CD8-positive, alpha-beta memory T cell (primary cell): ENCODE measurements at places on chromosomes 6 and 20. TPM values are rescaled to one million over a fixed set of nuclear protein-coding genes. Genes with fewer than 3 reads are reported as not detected.
A peak's percentile ranks its signal among the peaks of the same experiment; 100 is the strongest.

Gene NAPB
- total RNA-seq: 7.4 TPM

Gene RAB44
- total RNA-seq: not detected

Gene PCK1
- not detected for total RNA-seq

Gene SH3BGRL2
- 0.81 TPM for total RNA-seq

Gene SRXN1
- total RNA-seq: 26.3 TPM

- no peaks in the 10 kb centered on the region for H3K27me3 ChIP-seq
- H3K4me1 ChIP-seq: no peaks in the 10 kb centered on the region
- H3K27ac ChIP-seq: no peak overlapping the region
- H3K36me3 ChIP-seq: no peaks in the 10 kb centered on the region
Observed at GRCh38 chr6:119978274-119978889, 628.8 kb upstream of the MAN1A1 start.

GRCh38 chr20:17530716-17531664 lies at the start of gene BFSP1:
TSS of gene BFSP1 (minus strand) at chr20:17531379. CDS start at chr20:17531329, 50 bp downstream.
- peak within 1 kb of the TSS; percentile 47 for H3K4me3 ChIP-seq
- H3K27ac ChIP-seq: peak within 1 kb of the TSS; percentile 38
- no peaks in the 10 kb centered on the region for H3K27me3 ChIP-seq
- DNase-seq: peak; percentile 16
- peaks cover 4% of the 10 kb centered on the region for H3K4me1 ChIP-seq

DNA sequence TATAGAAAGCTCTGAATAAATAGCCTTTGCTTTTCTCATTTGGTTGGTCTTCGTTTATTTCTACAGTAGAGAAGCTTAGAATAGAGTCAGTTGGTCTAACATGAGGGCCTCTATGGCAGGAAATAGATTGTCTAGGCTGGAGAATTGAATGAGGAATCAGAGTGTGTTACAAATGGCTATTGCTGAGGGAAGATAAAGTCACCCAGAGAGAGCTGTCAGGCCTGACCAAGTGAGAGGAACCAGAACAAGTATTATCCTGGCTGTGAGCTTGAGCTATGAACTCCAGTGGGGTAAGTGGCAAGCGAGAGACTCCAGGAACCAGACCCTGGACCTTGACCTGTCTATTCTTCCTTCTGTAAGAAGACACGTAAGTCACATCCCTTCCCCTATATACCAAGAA lies 353.1 kb downstream of the CD83 start:
- no peaks in the 10 kb centered on the region for H3K4me1 ChIP-seq
- H3K4me3 ChIP-seq: no peak overlapping the region
- no peaks in the 10 kb centered on the region for H3K27me3 ChIP-seq

- H3K27ac ChIP-seq: no peak overlapping the region
- DNase-seq: no peak
- H3K4me3 ChIP-seq: no peak overlapping the region
- H3K27me3 ChIP-seq: no peaks in the 10 kb centered on the region
Observed at GRCh38 chr6:1347161-1347560, 35.3 kb downstream of the FOXQ1 start.

DNA sequence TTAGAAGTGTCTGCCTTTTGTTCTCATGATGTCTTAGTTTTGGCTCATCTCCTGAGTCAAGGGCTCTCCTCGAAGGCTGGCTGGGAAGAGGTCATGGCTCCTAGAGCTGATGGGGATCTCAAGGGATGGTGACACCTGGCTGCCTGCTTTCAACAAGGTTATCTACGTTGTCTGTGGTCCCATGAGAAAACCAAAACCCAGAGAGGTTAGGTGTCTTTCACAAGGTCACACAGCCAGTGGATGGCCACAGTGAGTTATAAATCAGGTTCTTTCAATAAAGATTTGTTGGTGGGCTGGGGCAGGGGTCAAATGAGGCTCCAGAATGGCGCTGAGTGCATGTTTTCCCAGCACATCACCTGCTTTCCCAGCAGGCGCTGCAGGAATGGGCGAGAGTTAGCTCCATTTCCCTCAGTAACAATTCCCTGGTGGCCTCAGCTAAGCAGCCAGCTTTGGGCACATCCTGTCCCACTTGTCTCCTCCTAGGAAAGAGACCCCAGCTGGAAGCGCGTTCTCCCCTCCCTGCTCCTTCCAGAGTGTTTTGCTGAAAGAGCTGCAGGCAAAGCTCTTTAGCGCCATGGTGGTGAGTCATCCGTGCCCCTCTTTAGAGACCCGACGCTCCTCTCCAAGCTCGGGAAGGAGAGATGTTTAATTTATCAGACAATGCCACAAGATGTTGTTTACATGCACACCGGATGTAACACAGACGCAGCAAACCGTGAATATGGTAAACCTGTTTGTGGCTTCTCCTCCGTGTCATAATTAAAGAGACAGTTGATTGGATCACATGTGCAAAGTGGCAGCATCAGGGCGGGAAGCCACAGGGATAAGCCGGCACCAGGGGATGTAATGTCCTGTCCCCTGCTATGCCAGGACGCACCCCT lies 109.7 kb downstream of the LRFN2 start:
- H3K27me3 ChIP-seq: no peaks in the 10 kb centered on the region
- H3K27ac ChIP-seq: peak overlapping the region; percentile 12
- H3K36me3 ChIP-seq: no peaks in the 10 kb centered on the region

- H3K4me1 ChIP-seq: peaks cover 35% of the 10 kb centered on the region
- no peaks in the 10 kb centered on the region for H3K27me3 ChIP-seq
- no peaks in the 10 kb centered on the region for H3K36me3 ChIP-seq
- DNase-seq: peak; percentile 84
Observed at GRCh38 chr6:33344701-33345697, 27.5 kb upstream of the ZBTB22 start.

DNA sequence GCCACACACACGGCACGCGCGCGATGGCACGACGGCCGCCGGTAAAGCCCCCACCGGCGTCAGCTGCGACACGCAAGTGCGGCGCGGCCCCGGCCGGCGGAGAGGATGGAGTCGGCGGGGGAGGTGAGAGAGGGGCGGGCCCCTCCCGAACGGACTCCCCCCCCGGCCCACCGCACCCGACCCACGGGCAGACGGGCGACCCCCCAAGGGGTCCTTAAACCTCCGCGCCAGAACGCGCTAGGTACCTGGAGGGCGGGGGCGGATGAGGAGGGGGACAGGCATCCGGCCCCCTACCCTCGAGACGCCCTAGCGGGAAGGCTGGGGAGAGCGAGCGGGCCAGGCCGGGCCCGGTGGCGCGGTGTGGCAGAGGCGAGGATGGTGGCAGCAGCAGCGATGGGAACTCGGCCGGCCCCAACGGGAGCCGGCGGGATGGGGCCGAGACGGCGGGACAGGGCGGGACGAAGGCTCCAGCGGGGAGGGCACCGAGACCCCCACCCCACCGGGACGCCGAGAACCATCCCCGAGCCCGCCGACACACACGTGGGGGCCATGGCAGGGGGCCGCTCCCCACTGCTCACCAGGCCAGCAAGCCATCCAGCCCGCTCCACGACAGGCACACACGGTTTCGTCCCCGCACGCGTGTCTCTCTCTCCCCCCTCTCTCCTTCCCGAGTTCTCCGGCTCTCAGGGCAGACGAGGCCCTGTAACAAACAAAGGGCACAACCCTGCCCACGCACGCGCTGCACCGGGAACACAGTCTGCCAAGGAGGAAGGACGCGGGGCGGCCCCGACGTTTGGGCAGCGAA lies 1515.4 kb upstream of the DEFB115 start:
- H3K4me1 ChIP-seq: no peaks in the 10 kb centered on the region
- no peaks in the 10 kb centered on the region for H3K27me3 ChIP-seq
- no peaks in the 10 kb centered on the region for H3K36me3 ChIP-seq
- no peak for DNase-seq

GRCh38 chr6:119497988-119498727 lies 148.6 kb upstream of the MAN1A1 start:
- DNase-seq: no peak
- no peaks in the 10 kb centered on the region for H3K4me1 ChIP-seq
- no peaks in the 10 kb centered on the region for H3K27me3 ChIP-seq
- H3K4me3 ChIP-seq: no peak overlapping the region
- no peaks in the 10 kb centered on the region for H3K36me3 ChIP-seq

DNA sequence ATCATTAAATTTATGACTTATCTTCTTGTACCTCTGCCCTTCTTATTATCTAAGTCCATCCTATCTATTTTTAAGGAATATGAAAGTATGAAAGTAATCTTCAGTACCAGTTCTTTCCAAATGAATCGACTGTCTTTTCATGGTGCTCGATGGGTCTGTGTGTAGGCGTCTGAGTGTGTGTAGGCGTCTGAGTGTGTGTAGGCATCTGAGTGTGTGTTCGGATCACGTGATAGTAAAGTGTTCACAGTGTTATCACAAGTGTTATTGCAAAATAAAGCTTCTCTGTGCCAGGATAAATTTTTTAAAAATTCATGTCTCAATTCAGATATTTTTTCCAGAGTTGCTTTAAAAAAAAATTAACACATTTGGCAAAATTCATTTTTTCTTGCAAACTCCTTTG lies 58.3 kb downstream of the BMP6 start:
- no peaks in the 10 kb centered on the region for H3K27me3 ChIP-seq
- no peak overlapping the region for H3K27ac ChIP-seq
- no peaks in the 10 kb centered on the region for H3K36me3 ChIP-seq
- H3K4me3 ChIP-seq: no peak overlapping the region

DNA sequence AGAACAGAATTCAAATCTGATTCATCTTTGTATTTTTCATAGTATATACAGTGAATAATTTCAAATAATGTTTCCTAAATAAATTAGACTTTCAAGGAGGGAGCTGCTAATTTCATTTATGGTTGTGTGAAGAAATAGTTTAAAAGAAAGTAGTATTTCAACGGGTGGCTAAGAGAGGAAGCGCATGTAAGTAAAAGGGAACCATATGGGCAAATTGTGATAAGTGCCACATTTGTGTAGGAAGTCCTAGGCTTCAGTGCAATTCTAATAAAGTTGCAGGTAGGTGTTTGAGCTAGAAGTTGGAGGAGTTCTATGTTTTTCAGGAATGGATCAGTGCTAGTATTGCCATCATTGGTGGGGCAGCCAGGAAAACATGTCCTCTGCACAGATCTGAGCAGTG lies 178.8 kb upstream of the PRDM1 start:
- H3K4me3 ChIP-seq: no peak overlapping the region
- no peaks in the 10 kb centered on the region for H3K4me1 ChIP-seq
- H3K36me3 ChIP-seq: no peaks in the 10 kb centered on the region
- no peak for DNase-seq
- H3K27ac ChIP-seq: no peak overlapping the region

- H3K4me3 ChIP-seq: peak overlapping the region; percentile 18
- H3K27ac ChIP-seq: no peak overlapping the region
- H3K4me1 ChIP-seq: peaks cover 18% of the 10 kb centered on the region
- H3K36me3 ChIP-seq: no peaks in the 10 kb centered on the region
- H3K27me3 ChIP-seq: no peaks in the 10 kb centered on the region
- DNase-seq: no peak
Observed at GRCh38 chr6:166541876-166542579, 44.5 kb downstream of the RAMACL start.

- H3K27me3 ChIP-seq: no peaks in the 10 kb centered on the region
- no peak for DNase-seq
- no peak overlapping the region for H3K4me3 ChIP-seq
- no peak overlapping the region for H3K27ac ChIP-seq
Observed at GRCh38 chr6:104123227-104123626, 736.5 kb downstream of the HACE1 start.

GRCh38 chr6:35742842-35743241 lies 6.0 kb downstream of the ARMC12 start:
- no peak for DNase-seq
- H3K27me3 ChIP-seq: no peaks in the 10 kb centered on the region
- H3K4me1 ChIP-seq: no peaks in the 10 kb centered on the region
- H3K36me3 ChIP-seq: no peaks in the 10 kb centered on the region
- no peak overlapping the region for H3K27ac ChIP-seq

DNA sequence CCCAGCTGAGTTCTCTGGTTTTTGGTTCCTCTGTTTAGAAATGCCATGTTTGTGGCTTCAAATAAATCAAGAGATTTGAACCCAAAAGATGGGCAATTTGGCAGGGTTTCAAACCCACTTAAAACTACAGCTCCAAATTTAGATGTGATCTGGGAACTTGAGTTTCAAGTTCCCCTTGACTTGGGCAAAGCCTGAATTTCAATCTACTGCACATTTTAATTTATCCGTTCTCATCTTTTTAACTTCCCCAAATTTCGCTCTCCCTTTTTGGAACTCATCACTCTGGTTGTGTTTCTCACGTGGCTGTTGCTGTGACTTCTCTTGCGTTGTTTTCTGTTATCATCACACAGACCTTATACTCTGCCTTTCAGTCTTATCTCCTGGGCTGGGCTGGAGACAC lies 230.9 kb downstream of the CDC5L start:
- no peaks in the 10 kb centered on the region for H3K27me3 ChIP-seq
- H3K27ac ChIP-seq: no peak overlapping the region
- no peak for DNase-seq
- no peaks in the 10 kb centered on the region for H3K4me1 ChIP-seq

GRCh38 chr6:118669561-118669960 lies 18.2 kb upstream of the CEP85L start:
- H3K27me3 ChIP-seq: no peaks in the 10 kb centered on the region
- no peak overlapping the region for H3K4me3 ChIP-seq
- no peak overlapping the region for H3K27ac ChIP-seq
- peaks cover 52% of the 10 kb centered on the region for H3K4me1 ChIP-seq
- no peaks in the 10 kb centered on the region for H3K36me3 ChIP-seq
- DNase-seq: no peak

- no peaks in the 10 kb centered on the region for H3K36me3 ChIP-seq
- H3K27ac ChIP-seq: no peak overlapping the region
- DNase-seq: no peak
- H3K27me3 ChIP-seq: peaks cover 10% of the 10 kb centered on the region
- no peaks in the 10 kb centered on the region for H3K4me1 ChIP-seq
Observed at GRCh38 chr20:47789081-47789763, 3.9 kb upstream of the SULF2 start.
